ENCODE measurements at places on chromosomes 4 and X.

DNA sequence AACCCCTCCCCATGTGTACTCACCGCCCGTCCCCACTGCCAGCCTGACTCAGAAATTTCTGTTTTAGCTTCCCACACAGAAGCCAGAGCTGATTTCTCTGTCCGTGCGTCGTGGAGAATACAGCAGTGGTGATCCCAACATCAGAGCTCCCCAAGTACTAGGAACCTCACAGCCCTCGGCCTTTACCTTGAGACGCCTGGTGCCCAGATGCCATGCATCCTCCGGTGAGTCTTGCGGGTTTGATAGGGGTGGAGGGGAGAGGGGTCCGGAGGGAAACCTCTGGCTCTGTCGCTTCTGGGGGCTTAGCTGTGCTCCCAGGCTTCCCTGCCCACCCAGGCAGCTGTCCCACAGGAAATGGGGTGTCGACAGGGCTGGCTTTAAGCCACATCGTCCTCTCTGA lies 2.1 kb downstream of the LOC101059915 start:
- DNase-seq = no peak

DNA sequence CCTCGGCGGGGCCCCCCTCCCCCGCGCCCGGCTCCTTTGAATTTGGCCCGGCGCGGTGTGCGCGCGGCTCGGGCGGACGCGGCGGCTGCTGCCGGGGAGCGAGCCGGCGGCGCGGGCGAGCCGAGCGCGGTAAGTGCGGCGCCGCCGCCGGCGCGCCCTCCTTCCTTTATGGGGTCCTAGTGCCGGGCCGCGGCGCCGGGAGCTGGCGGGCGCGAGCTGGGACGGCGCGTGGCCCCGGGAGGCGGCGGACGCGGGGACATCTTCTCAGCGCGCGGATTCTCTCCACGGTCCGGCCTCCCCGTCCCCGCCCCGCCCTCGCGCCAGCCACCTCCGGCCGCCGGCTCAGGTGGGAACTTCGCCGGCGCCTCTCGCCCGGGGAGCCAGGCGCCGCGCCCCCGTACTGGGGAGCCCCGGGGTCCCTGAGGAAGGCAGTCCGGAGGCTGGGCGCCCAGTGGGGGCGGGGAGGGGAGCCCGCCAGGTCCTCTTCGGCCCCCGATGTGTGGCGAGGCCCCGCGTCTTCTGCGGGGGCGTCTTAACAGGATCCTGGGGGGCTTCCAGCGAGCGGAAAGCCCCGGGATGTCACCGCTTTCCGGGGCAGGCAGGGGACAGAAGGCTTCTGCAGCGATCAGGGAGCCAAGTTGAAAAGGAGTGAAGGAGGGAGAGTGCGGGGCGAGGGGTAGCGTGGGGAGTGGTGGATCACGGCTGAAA lies 98.4 kb upstream of the TENM3 start:
- no peak for DNase-seq

GRCh38 chr4:187491959-187492358 lies 503.6 kb upstream of the ZFP42 start:
- DNase-seq = no peak

DNA sequence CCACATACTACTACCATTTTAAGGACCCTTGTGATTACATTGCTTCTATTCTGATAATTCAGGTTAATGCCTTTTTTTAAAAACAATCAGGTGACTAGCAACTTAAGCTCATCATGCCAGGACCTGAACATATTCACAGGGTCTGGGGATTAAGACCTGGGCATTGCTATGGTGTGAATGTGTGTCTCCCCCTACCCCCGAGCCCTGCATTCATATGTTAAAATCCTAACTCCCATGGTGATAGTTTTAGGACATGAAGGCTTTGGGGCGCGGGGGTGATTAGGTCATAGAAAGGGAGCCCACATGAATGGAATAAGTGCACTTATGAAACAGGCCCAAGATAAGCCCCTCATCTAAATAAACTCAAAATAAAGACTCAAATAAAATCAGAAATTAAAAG lies 734.4 kb upstream of the PABPC4L start:
- DNase-seq = no peak

- no peak for DNase-seq
These were observed 5.8 kb upstream of the GAGE12J start for GRCh38 chrX:49316085-49316484.

GRCh38 chr4:77158487-77158861 lies 1.5 kb downstream of the CCNG2 start:
- no peak for DNase-seq

GRCh38 chrX:30593440-30594200 lies 16.1 kb upstream of the TASL start:
- no peak for DNase-seq

DNA sequence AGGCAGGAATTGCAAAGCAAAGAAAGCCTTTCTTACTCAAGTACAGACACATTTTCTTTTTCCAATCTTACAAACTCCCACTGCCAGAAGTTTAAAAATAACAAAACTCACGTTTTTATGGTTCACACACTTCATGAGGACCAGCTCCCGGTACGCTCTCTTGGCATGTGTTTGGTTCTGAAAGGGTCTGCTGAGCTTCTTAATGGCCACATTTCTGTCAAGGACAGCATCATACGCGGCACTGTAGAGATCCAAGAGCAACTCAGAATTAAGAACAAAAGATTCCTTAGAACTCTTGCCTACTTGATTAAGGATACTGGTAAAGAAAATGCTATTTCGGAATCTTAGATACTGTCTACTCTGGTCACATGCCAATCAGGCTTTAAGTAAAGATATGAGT lies 252.7 kb downstream of the MAPK10 start:
- DNase-seq = no peak

DNA sequence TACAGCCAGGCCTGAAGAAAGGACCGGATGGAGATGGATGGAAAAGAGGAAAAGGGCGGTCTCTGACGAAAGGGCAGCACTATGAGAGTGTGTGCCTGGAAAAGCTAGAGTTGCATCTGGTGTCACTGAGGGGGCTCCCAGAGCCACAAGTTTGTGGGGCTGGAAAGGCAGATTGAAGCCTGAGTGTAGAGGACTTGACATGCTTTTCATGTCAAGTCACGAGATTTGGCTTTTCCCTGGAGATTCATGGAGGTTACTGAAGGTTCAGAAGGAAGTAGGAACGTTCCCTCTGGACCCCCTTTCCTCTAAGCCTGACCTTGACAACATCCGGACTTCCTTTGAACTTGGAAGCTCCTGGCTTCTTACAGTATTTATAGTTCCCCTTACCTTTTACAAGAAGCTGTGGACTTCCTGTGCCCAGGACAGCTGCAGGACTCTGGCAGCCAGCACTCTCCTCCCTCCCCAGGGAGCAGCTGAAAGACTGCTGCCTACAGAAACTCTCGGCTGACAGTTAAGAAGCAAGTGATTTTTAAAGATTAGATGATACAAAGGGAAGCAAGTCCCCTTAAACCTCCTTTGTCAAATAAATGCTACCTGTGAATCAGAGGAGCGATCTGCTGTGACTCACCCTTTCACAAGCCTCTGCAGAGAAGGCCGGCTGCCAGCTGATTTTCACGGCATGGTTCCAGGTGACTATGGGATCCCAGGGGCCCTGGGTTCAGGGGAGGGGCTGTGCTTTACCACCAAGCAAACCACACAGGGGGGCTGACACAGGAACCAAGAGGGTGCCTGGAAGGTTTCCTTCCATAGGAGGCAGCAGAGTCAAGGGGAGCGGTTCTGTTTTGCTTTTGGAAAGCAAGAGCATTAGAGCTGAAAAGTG lies 72.9 kb upstream of the STIM2 start:
- no peak for DNase-seq

- no peak for DNase-seq
These were observed 269.3 kb downstream of the DHX15 start for GRCh38 chr4:24315056-24315455.

- no peak for DNase-seq
These were observed 130.8 kb upstream of the IL1RAPL2 start for GRCh38 chrX:104435249-104435648.

GRCh38 chr4:38330321-38330720 lies 333.7 kb upstream of the KLF3 start:
- no peak for DNase-seq

DNA sequence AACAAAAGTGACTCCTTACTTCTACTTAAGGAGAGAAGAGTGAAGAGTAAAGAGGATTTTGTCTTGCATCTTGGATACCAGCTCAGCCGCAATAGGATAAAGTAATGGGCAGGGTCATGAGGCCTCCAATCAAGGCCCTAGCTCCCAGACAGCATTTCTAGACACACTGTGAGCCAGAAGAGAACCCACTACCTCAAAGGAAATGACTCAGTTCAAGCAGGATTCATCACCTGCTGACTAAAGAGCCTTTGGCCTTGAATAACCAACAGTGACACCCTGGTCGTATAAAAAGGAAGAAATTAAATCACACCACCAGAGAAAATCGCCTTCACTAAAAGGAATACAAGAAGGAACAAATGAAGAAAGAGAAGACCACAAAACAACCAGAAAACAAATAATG lies 416.1 kb downstream of the PCDH18 start:
- DNase-seq = no peak

DNA sequence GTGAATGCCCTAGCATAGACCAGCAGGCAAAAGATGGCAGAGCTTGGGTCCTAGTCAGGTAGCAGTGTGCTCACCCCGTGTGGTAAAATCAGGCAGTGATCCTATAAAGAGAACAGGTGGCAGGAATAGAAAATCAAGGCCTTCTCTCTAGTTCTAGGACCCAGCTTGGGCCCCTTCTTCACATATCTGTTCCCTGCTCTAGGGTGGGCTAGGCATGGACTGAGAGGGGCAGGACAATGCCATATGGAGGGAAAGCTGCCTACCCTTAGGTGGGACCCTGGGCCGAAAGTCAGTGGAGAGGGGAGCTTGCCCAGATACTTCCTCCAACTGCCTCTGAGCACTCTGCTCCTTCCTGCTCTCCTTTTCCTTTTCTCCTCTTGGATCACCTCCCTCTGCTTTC lies 117.4 kb upstream of the NALF2 start:
- no peak for DNase-seq

DNA sequence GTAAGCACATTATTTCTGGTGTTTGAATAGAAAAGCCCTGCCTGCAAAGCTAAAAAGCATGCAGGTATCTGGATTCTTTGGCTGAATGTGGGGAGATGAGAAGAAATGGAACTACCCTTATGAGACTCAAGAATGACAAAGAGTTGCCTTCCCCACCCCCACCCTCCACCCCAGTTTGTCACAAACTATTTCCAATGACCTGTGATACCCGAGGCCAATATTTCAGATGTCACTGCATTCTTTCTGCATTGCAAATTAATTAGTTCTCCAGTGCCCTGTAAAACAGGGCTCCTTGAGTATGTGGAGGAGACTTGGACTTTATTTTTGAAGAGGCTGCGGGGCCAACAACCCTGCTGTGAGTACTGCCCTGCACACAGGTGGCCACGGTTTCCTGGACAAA lies 116.4 kb downstream of the ZNF827 start:
- no peak for DNase-seq

Data from 8988T (cell line).